Progenitor cell of endocrine pancreas (in vitro differentiated cells): ENCODE measurements at places on chromosomes 12 and 14.

DNA sequence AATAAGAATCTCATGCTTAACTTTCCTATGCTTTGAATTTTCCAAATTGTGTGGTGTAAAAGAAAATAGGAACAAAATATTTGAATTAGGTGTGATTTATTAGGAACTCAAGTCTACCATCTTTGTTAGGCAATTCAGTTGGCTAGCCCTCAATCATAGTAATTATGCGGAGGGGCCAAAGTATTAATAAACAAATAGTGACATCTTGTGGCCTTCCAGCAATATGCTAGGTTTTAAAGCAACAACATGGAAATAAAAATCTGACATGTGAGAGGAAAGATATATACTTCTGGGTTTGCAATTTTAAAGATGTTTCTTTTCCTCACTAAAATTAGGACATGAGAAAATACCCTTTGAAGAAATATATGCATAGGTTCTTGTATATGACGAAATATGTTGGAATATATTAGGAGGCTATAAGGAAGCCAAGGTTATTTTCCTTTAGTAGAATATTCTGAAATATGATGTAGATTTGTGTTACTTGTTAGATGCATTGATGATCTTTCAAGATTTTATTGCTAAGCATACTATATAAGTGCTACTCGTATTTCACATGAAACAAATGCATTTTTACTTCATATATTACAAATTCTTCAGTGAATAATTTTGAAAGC lies 200.4 kb downstream of the PTPRO start:
- no peak for DNase-seq

- no peak for DNase-seq
Measured at GRCh38 chr14:71140157-71140556, 232.9 kb downstream of the PCNX1 start.

DNA sequence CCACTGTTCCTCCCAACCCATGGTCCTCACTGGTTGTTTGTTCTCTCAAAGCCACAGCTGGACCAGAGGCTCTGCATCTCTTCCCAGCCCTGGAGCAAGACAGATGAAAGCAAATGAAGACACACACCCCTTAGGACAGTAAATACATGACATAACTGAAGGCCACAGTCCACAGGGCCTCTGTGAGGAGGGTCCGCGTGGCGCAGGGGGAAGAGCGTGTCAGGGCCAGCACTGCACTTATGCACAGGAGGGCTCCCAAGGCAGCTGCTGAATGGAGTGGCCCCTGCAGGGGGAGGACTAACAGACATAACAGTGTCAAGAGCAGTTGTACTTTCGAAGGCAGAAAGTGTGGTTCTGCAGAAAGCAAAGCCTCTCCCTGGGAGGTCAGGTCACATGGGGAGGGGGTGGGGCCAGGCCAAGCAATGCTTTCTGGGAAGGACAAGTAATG lies 79.9 kb downstream of the CHGA start:
- no peak for DNase-seq

DNA sequence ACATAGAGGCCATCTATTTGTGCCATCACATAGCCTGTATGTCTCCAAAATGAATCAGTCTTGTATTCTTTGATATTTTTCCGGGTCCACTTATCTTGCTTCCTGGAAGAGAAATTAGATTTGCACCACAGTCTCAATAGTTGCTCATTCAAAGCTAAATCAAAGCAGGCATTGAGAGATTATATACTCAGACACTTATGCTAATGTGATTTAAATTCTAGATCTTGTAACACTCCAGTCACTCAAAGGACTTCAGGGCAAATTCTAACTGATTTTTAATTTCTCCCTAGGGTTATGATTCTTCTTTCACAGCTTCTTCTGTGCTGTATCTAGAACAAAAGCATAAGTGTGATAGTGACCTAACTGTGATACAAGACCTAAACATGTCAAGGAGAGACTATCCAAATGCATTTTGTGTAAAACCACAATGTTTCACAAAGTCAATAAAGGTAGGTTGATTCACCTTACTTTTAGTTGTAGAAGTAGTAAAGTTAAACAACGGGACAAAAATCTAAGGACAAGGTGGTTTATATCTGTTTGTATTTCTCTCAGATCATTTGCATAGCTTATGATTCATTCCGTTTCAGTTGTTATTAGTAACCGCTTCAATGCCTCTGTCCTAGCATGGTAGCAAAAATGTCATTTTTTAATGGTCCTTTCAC lies 26.8 kb downstream of the PLBD1 start:
- no peak for DNase-seq

DNA sequence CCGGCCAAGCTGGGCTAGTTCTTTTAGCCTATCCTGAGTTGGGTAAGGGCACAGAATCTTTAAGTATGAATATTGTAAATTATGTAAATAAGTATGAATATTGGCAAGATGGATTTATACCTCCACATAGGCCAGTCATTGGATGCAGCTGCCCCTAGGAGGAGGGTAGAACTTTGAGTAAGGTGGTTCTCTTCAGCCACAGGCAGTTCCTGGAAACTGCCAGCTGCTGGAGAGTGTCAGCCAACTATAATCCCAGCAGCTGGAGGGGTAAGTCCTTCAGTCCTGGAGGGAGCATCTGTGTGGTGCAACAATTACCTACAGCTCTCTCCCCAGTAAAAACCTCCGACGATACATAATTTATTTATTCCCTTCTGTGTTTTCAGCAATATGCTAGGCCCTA lies 65.8 kb upstream of the TMPO start:
- no peak for DNase-seq

DNA sequence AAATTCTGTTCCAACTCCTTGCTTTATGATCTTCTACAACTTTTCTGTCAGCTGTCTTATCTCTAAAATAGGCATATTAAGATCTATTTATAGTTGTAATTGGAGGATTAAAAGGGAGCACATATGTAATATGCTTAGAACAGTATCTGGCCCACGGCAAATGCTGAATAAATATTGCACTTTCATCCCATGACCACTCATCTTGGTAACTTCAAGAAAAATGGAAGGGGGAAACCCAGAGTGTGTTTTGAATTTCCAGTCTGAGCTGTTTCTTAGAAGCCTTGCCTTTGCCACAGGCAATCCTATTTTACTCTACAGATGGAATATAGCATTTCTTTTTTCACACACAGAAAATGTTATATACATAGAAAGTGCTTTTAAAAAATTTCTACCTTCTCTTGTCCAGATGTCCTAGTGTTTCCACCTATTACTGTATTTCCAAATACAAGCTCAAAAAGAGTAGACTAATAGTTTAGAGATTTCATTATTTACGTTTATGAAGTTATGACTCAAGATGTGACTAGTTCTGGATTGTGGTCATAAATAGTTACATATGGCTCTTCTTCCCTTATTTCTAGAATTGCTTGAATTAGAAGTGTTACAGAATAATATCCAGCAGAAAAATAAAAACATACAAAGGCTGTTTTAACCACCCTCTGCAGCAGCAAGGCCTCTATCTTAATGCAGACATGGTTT lies 6.2 kb upstream of the STXBP6 start:
- DNase-seq = no peak

DNA sequence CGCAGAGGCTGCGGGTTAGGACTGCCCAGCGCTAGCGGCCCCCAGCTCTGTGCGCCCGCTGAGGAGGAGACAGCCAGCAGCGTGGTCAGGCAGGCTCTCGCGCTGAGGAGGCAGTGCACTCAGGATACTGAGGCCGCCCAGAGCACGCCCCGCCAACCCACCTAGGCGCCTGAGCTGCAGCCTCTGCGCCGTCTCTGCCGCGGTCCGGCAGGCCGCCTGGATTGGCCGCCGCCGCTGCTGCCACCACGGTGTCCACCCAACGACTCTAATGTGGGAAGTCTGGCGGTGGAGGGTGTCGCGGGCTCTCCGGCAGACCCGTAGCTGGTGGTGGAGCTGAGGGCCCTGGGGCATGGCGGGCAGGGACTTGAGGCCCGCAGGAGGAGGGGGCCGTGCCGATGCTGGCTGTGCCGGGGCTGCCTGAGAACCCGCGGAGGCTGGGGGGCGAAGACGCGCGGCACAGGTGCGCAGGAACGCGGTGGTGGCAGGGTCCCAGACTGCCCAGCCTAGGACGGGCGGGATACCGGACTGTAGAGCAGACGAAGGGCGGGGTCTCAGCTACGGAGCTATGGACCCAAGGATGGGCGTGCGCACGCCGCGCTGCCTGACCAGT lies 69.9 kb downstream of the ASCL4 start:
- DNase-seq = no peak

- DNase-seq = no peak
Measured at GRCh38 chr14:61877035-61877390, 114.8 kb downstream of the SNAPC1 start.

DNA sequence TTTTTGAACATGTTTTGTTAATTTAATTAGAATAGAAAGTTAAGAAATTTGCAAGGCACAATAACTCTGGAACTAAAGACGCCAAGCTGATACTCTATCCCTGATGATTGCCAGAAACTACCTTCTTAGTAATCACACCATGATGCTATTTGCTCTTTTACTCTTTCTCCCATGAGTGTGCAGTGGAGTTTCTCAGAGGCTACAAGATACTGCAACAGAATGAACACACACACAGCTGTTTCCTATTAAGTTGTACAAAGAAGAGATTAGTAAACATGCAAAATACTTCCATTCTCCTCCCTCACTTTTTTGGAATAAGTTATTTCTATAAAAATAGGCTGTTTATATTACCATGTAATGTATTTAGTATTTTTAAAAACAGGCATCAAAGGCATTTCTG lies 1367.5 kb downstream of the AACS start:
- no peak for DNase-seq

GRCh38 chr14:22471545-22472121 lies 117.4 kb downstream of the DAD1 start:
- DNase-seq = no peak
